ENCODE measurements at places on chromosomes 11 and 22.
A peak's percentile ranks its signal among the peaks of the same experiment; 100 is the strongest.

GRCh38 chr11:64868904-64869570 is 9.4 kb downstream of the EHD1 start:
- DNase-seq, result peak; percentile 97

DNA sequence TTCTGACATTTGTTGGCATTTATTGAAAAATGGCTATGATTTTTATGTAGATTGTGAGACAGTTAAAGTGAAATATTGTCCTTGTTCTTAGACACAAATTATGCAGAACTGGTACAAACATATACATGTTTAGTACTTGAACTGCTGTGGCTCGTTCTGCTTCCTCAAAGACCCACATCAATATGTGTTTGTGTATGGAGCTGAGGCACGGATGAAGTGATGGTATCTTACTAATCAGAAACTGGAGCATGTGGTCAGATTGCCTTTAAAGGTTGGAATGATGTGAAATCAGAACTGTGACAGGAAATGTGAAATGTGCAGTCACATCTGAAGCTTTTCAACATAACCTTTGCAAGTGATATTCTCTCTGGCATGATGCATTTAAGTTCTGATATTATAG is 130.4 kb downstream of the NAV2 start:
- no peak for DNase-seq

DNA sequence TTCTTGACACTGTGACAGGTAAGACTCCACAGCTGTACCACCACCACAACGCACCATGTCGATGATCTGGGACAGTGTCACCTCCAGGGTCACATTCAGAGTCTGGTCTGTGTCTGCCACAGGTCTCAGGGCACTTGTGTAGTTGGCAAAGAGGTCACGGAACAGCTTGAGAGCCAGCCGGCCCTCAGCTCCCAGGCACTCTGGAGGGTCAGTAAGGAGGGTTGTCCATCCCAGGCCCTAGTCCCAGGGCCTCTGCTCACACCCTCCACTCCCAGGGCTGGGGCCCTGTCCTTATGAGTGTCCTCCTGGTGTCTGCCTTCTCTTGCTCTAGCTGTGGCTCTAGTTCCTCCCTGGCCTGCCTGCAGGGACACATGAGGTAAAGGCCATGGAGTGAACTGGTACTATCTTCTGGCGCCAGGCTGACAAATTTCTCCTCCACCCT is 1.4 kb downstream of the CHRNA10 start:
- DNase-seq, result no peak

DNA sequence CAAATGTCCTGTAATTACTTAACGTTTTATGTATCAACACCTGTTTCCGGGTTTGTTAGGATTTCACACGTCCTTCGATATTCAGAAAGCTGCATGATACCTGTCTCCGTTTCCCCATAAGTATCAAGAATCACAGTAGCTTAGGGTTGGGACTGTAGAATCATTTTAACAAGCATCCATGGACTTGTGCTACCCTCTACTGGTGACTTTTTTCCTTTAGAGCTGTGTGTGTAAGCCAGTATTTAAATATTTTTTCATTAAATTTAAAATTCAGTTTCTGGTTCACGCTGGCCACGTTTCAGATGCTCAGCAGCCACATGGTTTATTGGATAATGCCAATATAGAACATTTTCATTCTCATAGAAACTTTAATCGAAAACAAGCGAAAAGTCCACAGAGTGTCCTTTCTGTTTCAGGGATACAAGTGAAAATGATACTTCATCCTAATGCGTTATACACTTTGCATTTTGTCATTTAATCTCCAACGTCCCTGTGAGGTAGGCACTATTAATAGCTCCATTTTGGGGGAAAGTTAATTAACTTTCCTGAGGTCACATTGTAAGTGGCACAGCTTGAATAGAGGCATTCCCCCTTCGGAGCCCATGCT is 61.5 kb upstream of the SLC25A18 start:
- DNase-seq, result peak; percentile 11

DNA sequence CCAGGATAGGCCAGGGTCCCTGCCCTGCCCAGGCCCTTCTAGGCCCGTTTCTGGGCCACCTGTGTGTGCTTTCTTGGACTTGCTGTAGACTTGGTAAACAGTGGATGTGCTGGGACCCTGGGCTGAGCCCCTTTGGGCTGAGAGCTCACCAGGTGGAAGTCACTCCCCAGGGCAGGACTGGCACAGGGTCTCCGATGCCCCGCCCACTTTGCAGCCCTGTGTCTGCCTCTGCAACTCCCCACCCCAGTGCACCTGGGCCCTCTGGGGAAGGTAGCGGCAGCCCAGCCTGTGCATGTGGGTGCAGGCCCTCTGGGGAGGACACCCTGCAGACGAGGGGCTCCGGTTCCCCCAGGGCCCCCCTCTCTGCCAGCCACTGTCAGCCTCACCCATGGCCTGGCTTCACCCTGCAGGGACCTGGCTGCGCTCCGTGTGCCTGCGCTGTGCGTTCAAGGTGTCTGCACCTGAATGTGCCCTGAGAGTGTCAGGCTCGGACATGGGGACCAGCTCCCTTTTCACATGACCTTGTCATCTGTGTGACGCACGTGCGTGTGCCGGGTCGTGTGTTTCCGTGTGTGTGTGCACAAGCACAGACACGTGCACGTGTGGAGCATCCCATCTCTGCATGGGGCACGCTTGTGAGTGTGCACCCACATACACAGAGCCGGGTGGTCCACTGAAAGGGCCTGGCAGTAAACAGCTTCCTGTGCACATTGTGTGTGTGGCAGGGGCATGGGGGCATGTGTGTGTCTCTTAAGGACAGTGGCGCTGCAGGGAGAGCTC is 118.5 kb downstream of the KCNQ1OT1 start:
- no peak for DNase-seq

- no peak for DNase-seq
Measured at GRCh38 chr22:24153353-24153752, 27.9 kb upstream of the SUSD2 start.

DNA sequence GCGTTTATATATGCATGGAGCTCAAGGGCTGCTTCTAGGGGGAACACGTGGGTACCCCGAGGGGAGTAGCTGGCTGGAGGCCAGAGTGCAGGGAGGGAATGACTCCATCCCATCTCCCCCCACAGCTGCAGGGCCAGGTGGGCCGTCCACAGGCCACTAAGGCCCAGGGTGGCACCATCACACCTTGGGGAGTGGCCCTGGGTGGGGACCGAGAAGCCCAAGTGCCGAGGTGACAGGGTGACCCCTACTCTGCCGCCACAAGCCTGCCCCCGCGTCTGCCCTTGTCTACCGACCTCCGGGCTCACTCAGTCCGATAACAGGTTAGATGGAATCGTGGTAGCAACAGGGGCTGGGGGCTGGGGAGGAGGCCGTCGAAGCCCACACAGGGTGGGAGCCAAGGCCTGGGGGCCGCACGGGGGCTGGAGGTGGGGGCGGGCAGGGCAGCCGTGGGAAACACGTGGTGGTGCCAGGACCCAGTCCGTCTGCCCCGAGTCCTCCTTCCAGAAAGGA is 125.7 kb downstream of the KCNQ1OT1 start:
- no peak for DNase-seq

- DNase-seq, result no peak
Measured at GRCh38 chr11:76978818-76979217, 55.4 kb upstream of the B3GNT6 start.

GRCh38 chr22:36900225-36900624 is 13.2 kb upstream of the CSF2RB start:
- DNase-seq, result no peak

DNA sequence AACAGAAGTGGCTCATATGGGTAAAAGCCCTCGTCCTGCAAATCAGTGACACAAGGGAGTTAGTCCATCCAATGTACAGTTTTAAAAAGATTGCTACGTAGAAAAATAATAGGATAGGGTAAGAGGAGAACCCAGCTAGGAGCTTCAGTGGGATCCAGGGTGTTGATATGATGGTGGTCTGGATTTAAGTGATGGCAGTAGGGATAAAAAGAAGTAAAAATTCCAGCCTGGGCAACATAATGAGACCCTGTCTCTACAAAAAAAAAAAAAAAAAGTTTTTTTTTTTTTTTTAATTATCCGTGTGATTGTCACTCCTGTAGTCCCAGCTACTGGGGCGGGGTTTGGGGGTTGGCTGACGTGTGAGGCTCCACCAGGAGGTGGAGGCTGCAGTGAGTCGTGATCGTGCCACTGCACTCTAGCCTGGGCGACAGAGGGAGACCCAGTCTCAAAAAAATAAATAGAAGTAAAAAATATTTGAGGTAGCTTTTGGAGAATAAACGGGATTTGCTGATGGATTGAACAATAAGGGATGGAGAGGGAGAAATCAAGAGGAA is 7.0 kb upstream of the L3MBTL2 start:
- no peak for DNase-seq

DNA sequence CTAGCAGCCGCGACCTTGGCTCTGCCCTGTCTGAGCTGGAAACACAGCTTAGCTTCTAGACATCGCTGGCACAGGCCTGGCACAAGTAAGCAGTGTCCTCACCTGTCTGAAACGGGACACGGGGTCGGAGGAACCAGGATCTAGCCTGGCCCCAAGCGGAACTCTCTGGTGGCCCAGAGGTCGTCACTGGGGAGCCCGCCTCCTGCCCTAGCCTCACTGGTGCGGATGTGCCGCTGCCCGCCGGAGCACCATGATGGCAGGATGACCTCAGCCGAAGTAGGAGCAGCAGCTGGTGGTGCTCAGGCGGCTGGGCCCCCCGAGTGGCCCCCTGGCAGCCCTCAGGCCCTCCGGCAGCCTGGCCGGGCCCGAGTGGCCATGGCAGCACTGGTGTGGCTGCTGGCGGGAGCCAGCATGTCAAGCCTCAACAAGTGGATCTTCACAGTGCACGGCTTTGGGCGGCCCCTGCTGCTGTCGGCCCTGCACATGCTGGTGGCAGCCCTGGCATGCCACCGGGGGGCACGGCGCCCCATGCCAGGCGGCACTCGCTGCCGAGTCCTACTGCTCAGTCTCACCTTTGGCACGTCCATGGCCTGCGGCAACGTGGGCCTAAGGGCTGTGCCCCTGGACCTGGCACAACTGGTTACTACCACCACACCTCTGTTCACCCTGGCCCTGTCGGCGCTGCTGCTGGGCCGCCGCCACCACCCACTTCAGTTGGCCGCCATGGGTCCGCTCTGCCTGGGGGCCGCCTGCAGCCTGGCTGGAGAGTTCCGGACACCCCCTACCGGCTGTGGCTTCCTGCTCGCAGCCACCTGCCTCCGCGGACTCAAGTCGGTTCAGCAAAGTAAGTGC is 871 bp downstream of the SLC35E4 start:
- no peak for DNase-seq

- no peak for DNase-seq
Measured at GRCh38 chr11:33191467-33191866, 30.2 kb upstream of the CSTF3 start.

DNA sequence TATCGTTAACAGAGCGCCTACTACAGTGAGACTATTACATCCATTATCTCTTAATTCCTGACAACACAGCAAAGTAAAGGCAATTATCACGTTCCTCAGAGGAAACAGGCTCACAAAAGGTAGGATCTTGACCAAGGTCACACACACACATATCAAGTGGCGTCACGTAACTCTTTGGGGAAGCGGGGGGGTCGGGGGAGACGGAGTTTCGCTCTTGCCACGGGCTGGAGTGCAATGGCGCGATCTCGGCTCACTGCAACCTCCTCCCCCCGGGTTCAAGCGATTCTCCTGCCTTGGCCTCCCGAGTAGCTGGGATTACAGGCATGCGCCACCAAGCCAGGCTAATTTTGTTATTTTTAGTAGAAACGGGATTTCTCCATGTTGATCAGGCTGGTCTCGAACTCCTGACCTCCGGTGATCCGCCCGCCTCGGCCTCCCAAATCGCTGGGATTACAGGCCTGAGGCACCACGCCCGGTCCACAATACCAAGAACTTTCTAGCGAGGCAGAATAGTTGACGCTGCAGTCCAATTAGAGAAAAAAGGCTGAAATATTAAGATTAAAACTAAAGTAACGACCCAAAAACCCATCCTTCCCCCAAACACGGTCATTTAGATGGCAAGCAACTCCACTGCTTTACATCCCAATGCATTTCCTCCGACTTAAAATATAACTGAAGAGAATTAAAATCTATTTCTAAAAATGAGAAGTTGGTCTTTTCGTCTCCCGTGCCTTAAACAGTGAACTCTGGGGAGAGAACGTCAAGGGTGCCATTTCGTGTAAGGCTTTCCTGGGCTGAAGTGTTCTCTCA is 1.2 kb downstream of the DDX17 start:
- no peak for DNase-seq

- DNase-seq, result no peak
Measured at GRCh38 chr11:132301465-132301864, 931.0 kb downstream of the NTM start.

DNA sequence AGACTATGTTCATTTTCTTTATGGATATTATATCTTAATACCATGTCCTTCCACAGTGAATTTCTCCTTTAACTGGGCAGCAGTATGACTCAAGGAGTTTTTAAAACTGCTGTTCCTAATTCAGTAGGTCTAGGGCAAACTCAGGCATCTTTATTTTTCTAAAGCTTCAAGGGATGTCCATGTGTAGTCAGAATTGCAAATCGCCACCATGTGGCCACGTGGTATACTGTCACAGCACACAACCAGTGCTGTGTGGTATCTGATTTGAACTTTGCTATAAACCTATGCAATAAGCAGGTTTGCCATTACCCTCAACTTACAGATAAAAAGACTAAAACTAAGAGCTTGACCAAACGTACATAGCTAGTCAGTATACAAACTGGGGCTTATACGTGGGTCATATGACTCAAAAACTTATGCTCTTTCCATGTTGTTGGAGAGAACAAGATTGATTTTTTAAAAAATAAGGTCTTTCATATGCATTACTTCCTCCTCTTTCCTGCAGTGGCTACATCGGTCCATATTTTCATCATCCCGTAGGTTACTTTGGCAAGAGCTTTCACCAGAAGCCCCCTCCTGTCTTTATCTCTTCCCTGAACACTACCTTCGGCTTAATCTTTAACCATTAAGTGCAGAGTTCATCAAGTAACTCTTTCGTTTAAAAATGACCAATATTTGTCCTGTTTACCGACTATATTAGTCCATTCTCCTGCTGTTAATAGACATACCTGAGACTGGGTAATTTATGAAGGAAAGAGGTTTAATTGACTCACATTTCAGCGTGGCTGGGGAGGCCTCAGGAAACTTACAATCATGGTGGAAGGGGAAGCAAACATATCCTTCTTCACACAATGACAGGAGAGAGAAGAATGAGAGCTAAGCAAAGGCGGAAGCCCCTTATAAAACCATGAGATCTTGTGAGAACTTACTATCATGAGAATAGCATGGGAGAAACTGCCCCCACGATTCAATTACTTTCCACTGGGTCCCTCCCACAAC is 8.0 kb upstream of the HTATIP2 start:
- DNase-seq, result no peak

DNA sequence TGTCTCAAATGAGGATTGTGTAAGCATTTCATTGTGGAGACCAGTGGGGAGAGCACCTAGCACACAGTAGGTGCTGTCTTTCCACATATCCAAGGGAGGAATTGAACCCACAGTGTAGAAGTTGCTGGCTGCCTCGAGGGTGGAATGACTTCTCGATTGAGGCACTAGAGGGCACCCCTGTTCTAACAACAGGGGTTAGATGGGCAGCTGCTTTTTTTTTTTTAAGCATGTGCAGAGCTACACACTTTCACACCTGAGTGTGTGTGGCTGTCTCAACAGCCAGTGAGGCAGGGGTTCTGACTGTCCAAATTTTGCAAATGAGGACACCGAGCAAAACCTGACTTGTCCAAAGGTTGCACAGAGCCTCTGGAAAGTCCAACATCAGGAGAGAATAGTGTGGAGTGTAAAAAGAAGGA is 118.2 kb upstream of the CRYBB3 start:
- no peak for DNase-seq

GRCh38 chr11:65900125-65900898 is at the start of gene FOSL1:
Gene FOSL1 (minus strand): TSS chr11:65900388. CDS start chr11:65900339, 49 bp downstream.
- DNase-seq, result no peak

Data from HS-27A (cell line).